ENCODE measurements at places on chromosomes 1 and 21. TPM values are rescaled to one million over a fixed set of nuclear protein-coding genes. Genes with fewer than 3 reads are reported as not detected.

The CELA2B gene
- polyA plus RNA-seq = not detected

The FAM3B gene
- not detected for polyA plus RNA-seq

The CLCA2 gene
- polyA plus RNA-seq = not detected

The KRTAP7-1 gene
- not detected for polyA plus RNA-seq

The PDC gene
- not detected for polyA plus RNA-seq

The F13B gene
- polyA plus RNA-seq = not detected

The ZNF648 gene
- not detected for polyA plus RNA-seq

The C1orf94 gene
- polyA plus RNA-seq = 0.72 TPM

The WDR64 gene
- not detected for polyA plus RNA-seq

The IL20 gene
- not detected for polyA plus RNA-seq

The TEX38 gene
- not detected for polyA plus RNA-seq

The SHISAL2A gene
- polyA plus RNA-seq = not detected

The ARID1A gene
- 16.2 TPM for polyA plus RNA-seq

The SCCPDH gene
- 94.2 TPM for polyA plus RNA-seq

The MRPL37 gene
- polyA plus RNA-seq = 27.8 TPM

The HRNR gene
- polyA plus RNA-seq = not detected

The OR2T10 gene
- polyA plus RNA-seq = not detected

The C4BPA gene
- polyA plus RNA-seq = not detected

The TDRD5 gene
- polyA plus RNA-seq = not detected

The RAD54L gene
- not detected for polyA plus RNA-seq

The NHLH1 gene
- 0.90 TPM for polyA plus RNA-seq

The TSPAN1 gene
- 0.96 TPM for polyA plus RNA-seq

The SPRR2G gene
- not detected for polyA plus RNA-seq

The C1orf122 gene
- polyA plus RNA-seq = 143 TPM

The FMO5 gene
- polyA plus RNA-seq = not detected

The TP53BP2 gene
- polyA plus RNA-seq = 41.4 TPM

The OR6K3 gene
- not detected for polyA plus RNA-seq

The TMCC2 gene
- 32.2 TPM for polyA plus RNA-seq

The MPZL1 gene
- 191 TPM for polyA plus RNA-seq

The MOB3C gene
- polyA plus RNA-seq = 0.41 TPM

The FAM72D gene
- polyA plus RNA-seq = not detected

The KCNA3 gene
- 5.6 TPM for polyA plus RNA-seq

The TTC22 gene
- not detected for polyA plus RNA-seq

The GRIK3 gene
- polyA plus RNA-seq = 6.3 TPM

The C8B gene
- polyA plus RNA-seq = not detected

The SRGAP2 gene
- polyA plus RNA-seq = 18.5 TPM

The GSTM3 gene
- 195 TPM for polyA plus RNA-seq

The GUCA2A gene
- polyA plus RNA-seq = not detected

The GIPC2 gene
- 0.72 TPM for polyA plus RNA-seq

The AMY1A gene
- polyA plus RNA-seq = not detected

The NUDT17 gene
- 5.4 TPM for polyA plus RNA-seq

The SPRR2B gene
- polyA plus RNA-seq = not detected

The LDLRAP1 gene
- 0.22 TPM for polyA plus RNA-seq

The GSTM5 gene
- not detected for polyA plus RNA-seq

The LCE1F gene
- polyA plus RNA-seq = not detected

The SLAMF6 gene
- not detected for polyA plus RNA-seq
